ENCODE measurements at places on chromosomes 12 and 14. TPM values are rescaled to one million over a fixed set of nuclear protein-coding genes. Genes with fewer than 3 reads are reported as not detected.

MMP19 gene
- 2.1 TPM for total RNA-seq

MYBPC1 gene
- total RNA-seq, result not detected

DBX2 gene
- total RNA-seq, result not detected

CLBA1 gene
- 11.9 TPM for total RNA-seq

PAX9 gene
- 0.19 TPM for total RNA-seq

LMO3 gene
- total RNA-seq, result 1.3 TPM

OTX2 gene
- 329 TPM for total RNA-seq

SYNDIG1L gene
- 2.7 TPM for total RNA-seq

DLK1 gene
- 219 TPM for total RNA-seq

FGD4 gene
- total RNA-seq, result 54.2 TPM

All from endodermal cell (in vitro differentiated cells).